Activated CD8-positive, alpha-beta memory T cell treated with anti-CD3 and anti-CD28 coated beads for 48 hours (primary cell): ENCODE measurements at places on chromosomes 5 and 9.

DNA sequence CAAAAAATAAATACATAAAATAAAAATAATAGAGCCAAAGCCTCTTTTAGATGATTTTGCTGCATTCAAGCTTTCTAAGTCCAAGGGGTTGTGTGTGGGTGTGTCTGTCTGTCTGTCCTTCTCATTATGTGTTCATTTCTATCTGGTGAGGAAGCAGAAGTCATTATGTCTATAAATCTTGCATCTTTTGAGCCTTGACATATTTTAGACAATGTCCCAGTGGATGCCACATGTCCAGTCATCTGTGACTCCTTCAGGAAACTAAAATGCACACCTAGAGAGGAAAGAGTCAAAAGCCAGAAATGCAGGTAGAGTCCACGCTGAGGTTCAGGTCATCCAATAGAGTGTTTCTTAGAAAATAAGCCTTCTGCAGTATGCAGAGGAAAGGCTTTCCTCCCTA lies 80.9 kb downstream of the GALNT10 start:
- no peak for DNase-seq

DNA sequence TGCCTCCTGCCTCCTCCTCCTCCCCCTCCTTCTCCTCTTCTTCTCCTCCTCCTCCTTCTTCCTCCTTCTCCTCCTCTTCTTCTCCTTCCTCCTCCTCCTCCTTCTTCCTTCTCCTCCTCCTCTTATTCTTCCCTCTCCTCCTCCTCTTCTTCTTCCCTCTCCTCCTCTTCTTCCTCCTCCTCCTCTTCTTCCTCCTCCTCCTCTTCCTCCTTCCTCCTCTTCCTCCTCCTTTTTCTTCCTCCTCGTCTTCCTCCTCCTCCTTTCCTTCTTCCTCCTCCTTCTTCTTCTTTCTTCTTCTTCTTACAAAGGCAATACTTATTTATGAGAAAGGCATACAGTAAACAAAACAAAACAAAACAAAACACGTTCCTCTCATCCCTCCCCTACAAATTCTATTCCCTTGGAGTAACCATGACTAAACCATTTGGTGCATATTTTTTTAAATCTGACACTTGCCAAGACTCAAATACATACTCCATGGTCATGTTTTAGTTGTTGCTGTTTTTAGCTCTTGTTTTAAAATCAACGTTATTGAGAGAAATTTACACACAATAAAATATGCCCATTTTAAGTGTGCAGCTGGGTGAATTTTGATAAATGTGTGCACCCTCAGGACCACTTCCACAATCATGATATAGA lies 135.6 kb downstream of the FOXD1 start:
- DNase-seq, result no peak

GRCh38 chr9:35398651-35399335 lies 91.1 kb upstream of the RUSC2 start:
- no peak for DNase-seq

- DNase-seq, result no peak
These were observed 295.5 kb upstream of the WWC1 start for GRCh38 chr5:167995844-167996425.

DNA sequence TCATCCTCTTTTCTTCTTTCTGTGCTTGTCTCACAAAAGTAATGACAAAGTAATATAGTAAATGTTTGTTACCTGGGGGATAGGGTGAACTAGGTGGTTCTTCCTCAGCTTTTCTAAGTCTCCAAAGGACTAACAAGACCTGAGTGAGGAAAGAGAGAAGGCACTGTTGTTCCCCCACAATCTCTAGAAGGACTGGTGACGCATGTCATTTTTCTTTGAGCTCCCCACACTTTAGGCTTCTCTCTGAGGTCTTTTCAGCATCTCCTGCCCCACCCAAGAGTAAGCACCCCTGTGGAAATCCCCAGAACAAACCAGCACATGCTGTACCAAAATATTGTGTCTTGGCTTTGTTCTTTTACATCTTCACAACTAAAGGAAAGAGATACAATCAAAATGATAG lies 2.4 kb upstream of the IL7R start:
- no peak for DNase-seq

- no peak for DNase-seq
These were observed 62.6 kb downstream of the PLAC8L1 start for GRCh38 chr5:146042628-146043279.
